ENCODE measurements at places on chromosomes 2 and 18.

DNA sequence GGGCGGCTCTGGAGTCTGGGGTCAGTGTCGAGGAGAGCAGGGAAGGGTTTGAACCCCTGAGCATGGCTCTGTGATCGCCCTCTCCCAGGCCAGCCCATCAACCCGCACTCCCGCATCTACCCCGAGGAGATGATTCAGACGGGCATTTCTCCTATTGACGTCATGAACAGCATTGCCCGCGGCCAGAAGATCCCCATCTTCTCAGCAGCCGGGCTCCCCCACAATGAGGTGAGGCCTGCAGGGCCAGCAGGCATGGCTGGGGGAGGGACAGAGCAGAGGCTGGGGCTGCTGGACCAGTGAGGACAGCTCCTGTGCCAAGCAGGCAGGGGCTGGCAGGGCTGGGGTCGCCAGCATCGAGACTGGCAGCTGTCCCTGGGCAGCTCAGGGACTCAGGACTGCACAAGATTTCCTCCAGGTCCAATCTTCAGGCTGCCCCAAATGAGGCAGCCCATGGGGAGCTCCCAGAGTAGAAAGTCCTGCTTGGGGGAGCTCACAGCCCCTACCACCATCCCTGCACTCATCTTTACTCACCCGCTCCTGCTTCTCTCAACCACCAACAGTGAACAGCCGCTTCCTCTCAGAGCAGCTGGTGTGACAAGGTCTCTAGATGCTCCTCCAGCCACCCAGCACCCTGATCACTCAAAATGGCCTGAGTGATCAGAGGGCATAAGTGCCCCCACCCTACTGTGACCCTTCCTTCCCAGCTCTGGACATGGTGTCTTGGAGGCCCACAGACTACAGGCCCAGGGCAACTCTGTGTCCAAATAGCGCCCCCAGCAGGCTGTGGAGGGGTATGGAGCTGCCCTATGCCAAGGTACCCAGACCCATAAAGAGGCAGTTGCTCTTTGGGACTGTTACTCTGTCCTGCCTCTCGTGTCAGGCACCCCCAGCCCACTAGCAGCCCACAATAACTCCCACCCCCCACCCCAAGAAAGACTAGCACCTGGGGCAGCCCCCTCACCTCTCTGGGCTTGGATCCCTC, 18.3 kb upstream of the ANKRD53 start:
- DNase-seq = no peak

GRCh38 chr2:192559587-192559986, 364.9 kb upstream of the TMEFF2 start:
- no peak for DNase-seq

DNA sequence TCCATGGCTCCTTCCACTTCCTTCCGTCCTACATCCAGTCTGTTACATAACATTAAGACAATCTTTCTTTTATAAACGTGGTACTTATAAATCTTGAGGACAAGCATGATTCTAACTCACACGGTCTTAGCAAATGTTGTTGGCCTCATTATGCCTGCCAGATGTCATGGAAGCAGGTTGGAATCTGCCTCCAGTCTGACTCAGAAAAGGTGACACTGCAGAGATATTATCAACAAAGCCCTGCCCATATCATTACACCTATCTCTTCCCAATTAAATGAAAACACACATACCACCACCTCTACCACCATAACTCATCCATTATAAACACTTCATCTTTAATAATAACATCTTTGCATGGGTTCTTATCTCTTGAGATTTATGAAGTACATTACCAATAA, 334.7 kb upstream of the CHAC2 start:
- DNase-seq = no peak

GRCh38 chr2:106106622-106107508, 87.2 kb downstream of the UXS1 start:
- DNase-seq = no peak

DNA sequence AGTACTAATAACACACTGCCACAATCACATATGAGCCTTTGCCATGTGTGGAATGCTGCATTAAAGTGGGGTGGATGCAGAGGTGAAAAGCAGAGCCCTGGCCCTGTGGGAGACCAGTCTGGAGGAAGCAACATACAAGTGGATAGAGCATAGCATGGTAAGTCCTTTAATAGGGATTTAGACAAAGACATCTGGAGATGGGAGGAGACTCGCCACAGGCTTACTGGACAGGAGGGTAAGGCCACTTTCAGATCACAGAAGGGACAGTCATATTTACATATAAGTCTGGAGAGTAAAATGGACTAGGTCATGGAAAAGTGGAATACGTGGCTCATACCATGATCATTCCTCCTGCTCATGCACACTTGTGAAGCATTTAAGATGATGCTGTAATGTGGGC, 84.3 kb downstream of the PPP1R1C start:
- DNase-seq = no peak

GRCh38 chr18:72458271-72458670, 85.9 kb downstream of the CBLN2 start:
- DNase-seq = no peak

- no peak for DNase-seq
Measured at GRCh38 chr2:47897883-47898731, 8.2 kb downstream of the FBXO11 start.

GRCh38 chr2:215171796-215172195, 33.4 kb upstream of the ABCA12 start:
- no peak for DNase-seq

- no peak for DNase-seq
Measured at GRCh38 chr2:458425-458815, 170.5 kb upstream of the ALKAL2 start.

All from foreskin fibroblast (primary cell).